ENCODE measurements at places on chromosomes 6 and 20. TPM values are rescaled to one million over a fixed set of nuclear protein-coding genes. Genes with fewer than 3 reads are reported as not detected.
A peak's percentile ranks its signal among the peaks of the same experiment; 100 is the strongest.

GRCh38 chr6:132511831-132512220, 1.1 kb downstream of the STX7 start:
- H3K27ac ChIP-seq: no peak overlapping the region
- peaks cover 7% of the 10 kb centered on the region for H3K36me3 ChIP-seq
- peaks cover 18% of the 10 kb centered on the region for H3K27me3 ChIP-seq
- DNase-seq: no peak
- peak overlapping the region; percentile 85 for H3K4me3 ChIP-seq

GRCh38 chr6:32700391-32701040, 34.1 kb upstream of the HLA-DQB1 start:
- peaks cover 5% of the 10 kb centered on the region for H3K27me3 ChIP-seq
- H3K4me3 ChIP-seq: no peak overlapping the region

GRCh38 chr6:131909408-131910218, 41.6 kb downstream of the CCN2 start:
- peaks cover 98% of the 10 kb centered on the region for H3K36me3 ChIP-seq
- H3K27ac ChIP-seq: peak overlapping the region; percentile 83
- H3K4me1 ChIP-seq: peaks cover 80% of the 10 kb centered on the region
- DNase-seq: peak; percentile 83

GRCh38 chr20:17655286-17655651, 26.8 kb downstream of the RRBP1 start:
- no peaks in the 10 kb centered on the region for H3K27me3 ChIP-seq
- peaks cover 58% of the 10 kb centered on the region for H3K4me1 ChIP-seq
- H3K27ac ChIP-seq: peak overlapping the region; percentile 82
- DNase-seq: no peak

DNA sequence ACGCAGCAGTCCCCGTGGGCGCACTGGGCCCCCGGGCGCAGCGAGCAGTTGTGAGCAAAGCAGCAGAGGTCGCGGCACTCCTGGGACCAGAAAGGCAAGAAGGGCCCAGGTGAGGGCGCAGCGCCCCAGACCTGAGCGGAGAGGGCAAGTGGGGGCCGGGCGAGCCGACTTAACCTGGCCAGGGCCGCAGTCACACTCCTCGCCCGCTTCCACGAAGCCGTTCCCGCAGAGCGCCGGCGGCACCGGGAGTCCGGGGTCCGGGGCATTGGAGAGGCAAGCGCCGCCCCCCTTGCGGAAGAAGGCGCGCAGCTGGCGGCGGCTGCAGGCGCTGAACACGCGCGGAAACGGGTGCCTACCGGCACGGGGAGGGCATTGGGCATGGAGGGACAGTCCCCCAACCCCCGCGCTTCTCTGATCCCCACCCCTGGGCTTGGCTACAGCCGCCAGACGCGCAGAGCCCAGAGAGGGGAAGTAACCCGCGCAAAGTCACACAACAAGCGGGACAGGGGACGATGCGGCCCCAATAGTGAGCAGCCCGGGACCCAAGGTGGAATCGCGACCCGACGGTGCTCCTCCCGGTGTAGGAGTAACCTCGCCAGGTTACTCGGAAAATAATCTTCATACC, 9.2 kb downstream of the ADAM33 start:
- no peak overlapping the region for H3K27ac ChIP-seq
- peak overlapping the region; percentile 60 for H3K4me3 ChIP-seq
- peaks cover 40% of the 10 kb centered on the region for H3K27me3 ChIP-seq
- peak; percentile 55 for DNase-seq
- H3K4me1 ChIP-seq: peaks cover 22% of the 10 kb centered on the region

DNA sequence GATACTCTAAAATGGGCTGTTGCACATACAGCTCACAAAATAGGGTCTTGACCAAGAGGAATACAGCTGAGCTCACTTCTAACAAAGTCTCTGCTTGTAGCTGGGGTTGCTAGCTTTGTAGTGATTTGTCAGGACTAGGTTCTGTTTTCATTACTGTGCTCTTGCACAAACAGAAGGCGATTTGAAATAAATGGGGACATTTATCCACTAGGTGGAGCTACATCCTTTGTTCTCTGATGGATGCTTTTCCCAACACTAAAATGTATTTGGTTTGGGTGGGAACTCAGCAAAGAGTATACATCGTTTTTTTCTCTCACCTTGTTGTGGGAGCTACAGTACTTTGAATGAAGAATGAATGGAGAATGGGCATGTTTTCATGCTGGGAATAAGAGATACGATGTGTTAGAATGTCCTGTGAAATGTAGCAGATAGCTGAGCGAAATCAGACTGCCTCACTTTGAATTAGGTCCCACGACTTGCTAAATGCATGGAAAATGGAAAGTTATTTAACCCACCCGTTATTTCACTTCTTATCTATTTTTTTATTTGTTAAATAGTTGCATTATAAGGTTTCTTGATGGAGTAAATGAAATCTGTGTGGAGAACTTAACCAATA, 494.7 kb upstream of the MAP3K7 start:
- H3K4me1 ChIP-seq: peaks cover 28% of the 10 kb centered on the region
- no peak overlapping the region for H3K4me3 ChIP-seq
- no peak for DNase-seq
- no peak overlapping the region for H3K27ac ChIP-seq
- no peaks in the 10 kb centered on the region for H3K27me3 ChIP-seq

GRCh38 chr6:74320074-74320473, 624.1 kb downstream of the CD109 start:
- no peak overlapping the region for H3K27ac ChIP-seq
- peaks cover 23% of the 10 kb centered on the region for H3K4me1 ChIP-seq
- H3K36me3 ChIP-seq: no peaks in the 10 kb centered on the region

DNA sequence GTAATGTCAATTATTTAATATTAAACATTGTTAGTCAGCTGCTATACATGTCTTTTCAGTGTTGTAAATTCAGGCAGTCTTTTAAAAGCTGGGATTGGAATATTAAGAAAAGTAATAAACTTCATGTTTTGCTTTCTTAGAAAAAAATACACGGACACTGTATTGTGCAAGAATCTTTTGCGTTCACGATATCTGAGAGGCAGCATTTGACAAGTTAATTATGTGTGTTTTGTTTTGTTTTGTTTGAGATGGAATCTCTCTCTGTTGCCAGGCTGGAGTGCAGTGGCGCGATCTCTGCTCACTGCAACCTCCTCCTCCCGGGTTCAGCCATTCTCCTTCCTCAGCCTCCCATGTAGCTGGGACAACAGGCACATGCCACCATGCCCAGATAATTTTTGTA, 1661.3 kb downstream of the HACE1 start:
- H3K27me3 ChIP-seq: no peaks in the 10 kb centered on the region
- no peak for DNase-seq
- H3K27ac ChIP-seq: no peak overlapping the region
- no peaks in the 10 kb centered on the region for H3K36me3 ChIP-seq
- no peaks in the 10 kb centered on the region for H3K4me1 ChIP-seq
- H3K4me3 ChIP-seq: no peak overlapping the region

DNA sequence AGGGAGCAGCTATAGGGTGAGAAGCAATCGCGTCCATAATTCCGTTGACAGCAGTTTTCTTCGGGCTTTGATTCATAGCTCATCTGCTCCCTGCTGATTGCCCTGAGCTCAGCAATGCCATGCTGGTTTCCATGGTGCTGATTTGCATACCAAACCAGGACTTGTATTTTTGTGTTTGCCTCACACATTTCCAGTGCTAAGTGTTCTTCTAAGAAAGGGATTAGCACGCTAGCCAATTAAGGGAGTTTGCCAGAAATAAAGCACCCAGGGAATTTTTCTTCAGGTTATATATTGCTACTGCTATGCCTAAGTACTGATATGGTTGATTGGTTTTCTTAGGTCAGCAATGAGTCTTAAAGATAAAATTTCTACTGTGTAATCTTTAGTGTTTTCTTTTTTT, 177.6 kb downstream of the PLCB1 start:
- no peak overlapping the region for H3K4me3 ChIP-seq
- DNase-seq: no peak
- H3K27me3 ChIP-seq: no peaks in the 10 kb centered on the region
- H3K27ac ChIP-seq: no peak overlapping the region
- peaks cover 33% of the 10 kb centered on the region for H3K4me1 ChIP-seq
- no peaks in the 10 kb centered on the region for H3K36me3 ChIP-seq

DNA sequence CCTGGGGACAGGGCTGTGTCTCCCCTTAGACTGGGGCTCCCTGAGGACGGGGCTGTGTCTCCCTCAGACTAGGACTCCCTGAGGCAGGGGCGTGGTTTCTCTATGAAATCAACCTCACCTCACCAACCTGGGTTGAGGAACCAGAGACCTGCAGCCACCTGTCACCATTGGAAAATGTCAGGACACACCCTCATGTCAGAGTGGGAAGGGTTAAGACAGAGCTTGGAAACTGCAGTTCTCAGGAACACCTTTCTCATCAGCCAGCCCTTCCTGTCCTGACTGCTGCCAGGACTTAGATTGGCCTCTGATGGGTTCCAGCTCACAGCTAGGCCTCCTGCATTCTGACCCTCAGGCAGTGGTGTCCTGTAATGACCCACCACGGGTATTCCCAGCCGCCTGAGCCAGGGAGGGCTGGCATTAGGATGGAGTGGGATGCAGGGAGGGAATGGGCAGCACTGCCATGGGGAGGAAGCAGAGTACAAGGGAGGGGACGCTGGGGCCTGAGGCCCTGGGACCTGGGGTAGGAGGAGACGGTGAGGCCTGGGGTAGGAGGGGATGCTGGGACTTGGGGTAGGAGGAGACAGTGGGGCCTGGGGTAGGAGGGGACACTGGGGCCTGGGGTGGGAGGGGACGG, 76.3 kb downstream of the MRPL14 start:
- H3K36me3 ChIP-seq: no peaks in the 10 kb centered on the region
- peaks cover 25% of the 10 kb centered on the region for H3K4me1 ChIP-seq
- no peak overlapping the region for H3K4me3 ChIP-seq
- no peak for DNase-seq
- no peak overlapping the region for H3K27ac ChIP-seq
- no peaks in the 10 kb centered on the region for H3K27me3 ChIP-seq

DNA sequence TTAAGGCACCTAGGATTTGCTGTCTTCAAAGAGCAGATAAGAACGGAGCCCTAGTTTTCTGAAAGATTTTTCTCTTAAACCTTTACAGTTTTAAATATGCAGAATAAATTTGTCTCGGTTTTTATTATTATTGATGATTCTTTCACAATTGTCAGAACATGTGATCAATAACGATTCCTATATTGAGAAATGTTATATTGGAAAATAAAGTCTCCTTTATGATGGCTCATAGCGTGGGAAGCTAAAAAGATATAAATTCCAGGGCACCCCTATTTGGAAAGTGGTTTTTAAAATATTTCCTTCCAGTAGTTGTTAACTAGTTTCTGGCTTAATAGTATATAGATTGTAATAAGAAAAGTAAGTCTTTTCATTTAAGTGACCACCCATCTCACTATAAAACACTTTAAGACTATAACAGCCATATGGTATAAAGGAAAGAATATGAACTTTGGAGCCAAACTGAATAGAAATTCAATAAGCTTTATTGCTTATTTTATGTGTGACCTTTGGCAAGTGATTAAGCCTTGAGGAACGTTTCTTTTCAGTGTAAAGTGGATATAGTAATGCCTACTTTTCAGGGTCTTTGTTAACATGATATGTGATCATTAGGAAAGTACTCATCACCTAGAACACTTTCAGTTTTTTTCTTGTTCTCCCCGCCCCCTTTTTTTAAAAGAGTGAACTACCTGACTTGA, 369.6 kb downstream of the LAMA2 start:
- no peak for DNase-seq
- no peak overlapping the region for H3K4me3 ChIP-seq
- peaks cover 4% of the 10 kb centered on the region for H3K4me1 ChIP-seq
- no peaks in the 10 kb centered on the region for H3K36me3 ChIP-seq

- no peak overlapping the region for H3K4me3 ChIP-seq
- no peak for DNase-seq
- H3K36me3 ChIP-seq: no peaks in the 10 kb centered on the region
- no peak overlapping the region for H3K27ac ChIP-seq
- peaks cover 3% of the 10 kb centered on the region for H3K4me1 ChIP-seq
Measured at GRCh38 chr6:148235446-148235845, 107.2 kb upstream of the SASH1 start.

GRCh38 chr6:139349464-139350020, 24.9 kb downstream of the CITED2 start:
- DNase-seq: no peak
- H3K27me3 ChIP-seq: no peaks in the 10 kb centered on the region

DNA sequence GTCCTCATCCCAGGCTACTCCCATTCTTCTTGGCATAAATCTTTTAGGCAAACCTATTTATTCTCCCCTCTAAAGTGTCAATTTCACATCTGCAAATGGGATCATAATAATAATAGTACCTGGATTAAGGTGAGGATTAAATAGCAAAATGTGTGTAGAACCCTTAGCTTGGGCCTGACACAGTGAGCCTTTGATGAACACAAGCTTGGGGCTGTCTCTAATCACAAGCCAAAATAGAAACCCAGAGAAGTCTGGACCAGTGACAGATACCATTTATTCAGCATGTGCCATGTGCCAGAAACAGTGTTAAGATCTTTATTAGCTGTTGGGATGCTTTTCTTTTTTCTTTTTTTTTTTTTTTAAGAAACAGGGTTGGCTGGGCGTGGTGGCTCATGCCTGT, 14.9 kb upstream of the PARD6B start:
- no peaks in the 10 kb centered on the region for H3K27me3 ChIP-seq
- DNase-seq: no peak
- H3K4me1 ChIP-seq: peaks cover 35% of the 10 kb centered on the region
- H3K36me3 ChIP-seq: no peaks in the 10 kb centered on the region
- no peak overlapping the region for H3K4me3 ChIP-seq
- H3K27ac ChIP-seq: no peak overlapping the region

DNA sequence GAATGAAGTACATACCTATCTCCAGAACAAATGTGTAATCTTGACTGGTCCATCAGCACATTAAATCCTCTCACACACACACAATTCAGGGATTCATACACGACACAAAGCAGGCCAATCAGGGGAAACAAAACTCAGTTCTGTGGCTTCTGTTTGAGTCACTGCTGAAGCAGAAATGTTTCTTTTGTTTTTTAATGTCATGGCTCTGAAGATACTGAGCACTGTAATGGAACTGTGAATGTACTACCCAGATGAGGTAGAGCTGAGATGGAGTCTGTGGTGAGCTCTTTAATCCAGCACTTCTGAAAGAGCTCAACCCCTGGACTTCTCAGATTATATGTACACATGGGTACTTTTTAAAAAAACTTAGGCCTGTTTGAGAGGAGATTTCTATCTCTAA, 116.4 kb downstream of the THEMIS start:
- H3K27me3 ChIP-seq: no peaks in the 10 kb centered on the region
- H3K27ac ChIP-seq: no peak overlapping the region
- no peak overlapping the region for H3K4me3 ChIP-seq
- no peaks in the 10 kb centered on the region for H3K36me3 ChIP-seq

Gene C6orf141
- total RNA-seq: 14.4 TPM

Gene ZFP64
- total RNA-seq: 29.4 TPM

Gene DDX43
- total RNA-seq: 0.60 TPM

Gene SCUBE3
- total RNA-seq: 1.6 TPM

Gene MCCD1
- total RNA-seq: not detected

Gene TUBB2B
- 627 TPM for total RNA-seq

Gene EYS
- 0.18 TPM for total RNA-seq

Gene CST2
- total RNA-seq: not detected

Data from WTC11 (cell line).